Fibroblast of skin of right biceps (primary cell): ENCODE measurements at places on chromosomes 7 and 10.

- DNase-seq = no peak
Measured at GRCh38 chr10:49564461-49565009, 25.6 kb upstream of the ERCC6 start.

DNA sequence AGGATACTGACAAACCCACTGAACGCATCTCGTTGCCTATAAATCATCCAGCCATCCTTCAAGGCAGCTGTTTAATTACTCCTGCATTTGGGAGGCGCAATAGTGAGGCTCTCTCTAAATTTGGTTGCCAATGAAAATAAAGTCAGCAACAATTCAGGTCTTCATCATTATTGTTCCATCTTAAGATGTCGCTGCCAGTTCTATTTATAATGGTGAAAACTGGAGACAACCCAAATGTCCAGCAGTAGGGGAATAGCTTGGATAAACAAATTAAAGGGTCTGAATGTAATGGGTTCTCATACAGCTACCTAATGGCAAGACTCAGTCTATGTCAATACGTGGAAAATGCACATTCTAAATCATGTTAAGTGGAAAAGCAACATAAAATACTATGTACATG, 120.1 kb upstream of the PLXNA4 start:
- no peak for DNase-seq

- no peak for DNase-seq
Measured at GRCh38 chr7:118252087-118252486, 27.6 kb downstream of the ANKRD7 start.

- DNase-seq = no peak
Measured at GRCh38 chr10:130185591-130185990, 49.4 kb downstream of the GLRX3 start.

DNA sequence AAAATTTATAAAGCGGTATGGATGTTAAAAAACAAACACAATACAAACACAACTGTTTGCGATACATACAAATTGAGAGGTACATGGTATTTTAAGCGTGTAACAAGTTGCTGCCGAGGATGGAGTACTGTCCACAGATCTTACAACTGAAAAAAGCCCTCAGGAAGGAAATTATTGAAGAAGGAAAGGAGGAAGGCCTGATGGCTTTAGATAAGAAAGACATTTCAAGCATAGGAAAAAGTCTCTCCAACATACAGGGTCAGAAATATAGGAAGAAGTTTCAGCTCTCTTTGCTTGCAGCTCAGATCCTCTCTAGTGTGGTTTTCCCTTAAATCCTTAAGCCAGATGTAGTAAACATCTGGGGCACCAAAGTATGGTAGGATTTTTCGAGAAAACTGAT, 25.0 kb downstream of the RBM28 start:
- DNase-seq = no peak

GRCh38 chr7:151789380-151789947, 87.5 kb downstream of the PRKAG2 start:
- DNase-seq = no peak

GRCh38 chr10:84059526-84059925, 79.8 kb upstream of the GHITM start:
- no peak for DNase-seq

DNA sequence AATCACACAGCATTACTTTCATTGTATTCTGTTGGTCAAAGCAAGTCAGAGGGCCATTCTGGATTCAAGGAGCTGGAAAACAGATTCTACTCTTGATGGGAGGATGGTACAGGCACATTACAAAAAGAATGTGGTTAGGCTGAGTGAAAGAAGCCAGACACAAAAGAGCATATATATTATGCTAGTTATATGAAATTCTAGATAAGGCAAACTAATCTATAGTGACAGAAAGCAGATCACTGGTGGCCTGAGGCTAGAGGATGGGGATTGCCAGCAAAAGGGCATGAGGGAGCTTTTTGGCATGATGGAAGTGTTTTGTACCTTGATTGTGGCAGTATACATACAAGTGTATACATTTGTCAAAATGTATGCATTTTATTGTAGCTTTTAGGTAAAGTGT, 96.8 kb downstream of the SPAG6 start:
- no peak for DNase-seq

GRCh38 chr7:90187507-90188050, 24.0 kb upstream of the STEAP2 start:
- no peak for DNase-seq

DNA sequence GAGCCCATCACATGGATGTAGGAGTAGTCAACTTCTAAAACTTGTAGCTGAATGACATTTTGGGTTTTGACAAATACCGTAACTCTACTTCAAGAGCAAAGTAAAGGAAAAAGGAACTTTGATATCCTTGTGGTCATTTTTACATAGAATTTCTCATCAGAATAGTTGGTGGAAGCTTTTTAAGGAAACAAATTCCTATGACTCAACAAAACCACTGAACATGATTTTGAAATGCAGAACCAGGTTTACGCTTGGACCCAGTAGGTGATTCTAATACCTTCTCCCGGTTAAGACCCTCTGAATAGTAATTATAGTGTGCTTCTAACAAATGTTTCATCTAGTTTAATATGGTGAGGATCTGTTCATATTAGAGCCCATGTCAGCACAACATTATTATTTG, 307.8 kb downstream of the GPR37 start:
- peak; percentile 22 for DNase-seq

DNA sequence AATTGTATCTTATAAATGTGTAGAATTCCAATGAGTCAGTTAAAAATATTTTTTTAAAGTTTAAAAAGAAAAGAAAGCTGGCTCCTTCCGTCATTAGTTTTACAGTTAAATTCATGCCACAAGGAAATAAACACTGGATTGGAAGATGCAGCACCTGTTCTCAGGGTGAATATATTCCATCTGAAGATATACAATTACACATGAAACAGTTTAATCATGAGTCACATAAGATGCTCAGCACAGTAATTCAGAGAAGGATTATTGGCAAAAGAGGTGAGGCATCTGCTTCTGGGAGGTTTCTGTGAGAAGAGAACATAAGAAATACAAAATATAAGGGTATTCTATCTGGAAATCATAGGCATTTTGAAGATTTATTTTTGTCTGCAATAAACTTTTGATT, 376.5 kb upstream of the SORCS1 start:
- no peak for DNase-seq

DNA sequence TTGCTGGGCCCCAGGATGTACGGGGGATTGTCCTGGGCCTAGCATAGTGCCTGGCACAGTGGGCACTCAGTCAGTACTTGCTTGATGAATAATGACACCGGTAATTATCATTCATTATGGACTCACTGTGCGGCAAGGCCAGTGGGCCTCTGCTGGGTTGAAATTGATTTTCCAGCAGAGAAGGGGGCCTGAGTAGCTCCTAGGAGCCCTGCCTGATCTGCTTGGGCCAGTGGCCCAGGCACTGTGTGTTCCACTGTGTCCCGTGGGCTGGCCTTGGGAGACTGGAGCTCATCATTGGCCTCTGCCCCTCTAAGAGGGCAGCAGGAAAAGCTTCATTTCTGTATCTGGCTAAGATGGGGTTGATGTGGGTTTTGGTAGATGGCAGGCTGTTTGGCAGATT, 1.4 kb downstream of the CHST3 start:
- DNase-seq = no peak
